ENCODE measurements at places on chromosomes 13 and 19.

GRCh38 chr13:51148223-51148951, 37.3 kb upstream of the C13orf42 start:
- no peak for DNase-seq

- no peak for DNase-seq
Measured at GRCh38 chr13:44125943-44126469, 246.3 kb downstream of the LACC1 start.

GRCh38 chr19:39390451-39390750, 505 bp downstream of the PAF1 start:
- no peak for DNase-seq

DNA sequence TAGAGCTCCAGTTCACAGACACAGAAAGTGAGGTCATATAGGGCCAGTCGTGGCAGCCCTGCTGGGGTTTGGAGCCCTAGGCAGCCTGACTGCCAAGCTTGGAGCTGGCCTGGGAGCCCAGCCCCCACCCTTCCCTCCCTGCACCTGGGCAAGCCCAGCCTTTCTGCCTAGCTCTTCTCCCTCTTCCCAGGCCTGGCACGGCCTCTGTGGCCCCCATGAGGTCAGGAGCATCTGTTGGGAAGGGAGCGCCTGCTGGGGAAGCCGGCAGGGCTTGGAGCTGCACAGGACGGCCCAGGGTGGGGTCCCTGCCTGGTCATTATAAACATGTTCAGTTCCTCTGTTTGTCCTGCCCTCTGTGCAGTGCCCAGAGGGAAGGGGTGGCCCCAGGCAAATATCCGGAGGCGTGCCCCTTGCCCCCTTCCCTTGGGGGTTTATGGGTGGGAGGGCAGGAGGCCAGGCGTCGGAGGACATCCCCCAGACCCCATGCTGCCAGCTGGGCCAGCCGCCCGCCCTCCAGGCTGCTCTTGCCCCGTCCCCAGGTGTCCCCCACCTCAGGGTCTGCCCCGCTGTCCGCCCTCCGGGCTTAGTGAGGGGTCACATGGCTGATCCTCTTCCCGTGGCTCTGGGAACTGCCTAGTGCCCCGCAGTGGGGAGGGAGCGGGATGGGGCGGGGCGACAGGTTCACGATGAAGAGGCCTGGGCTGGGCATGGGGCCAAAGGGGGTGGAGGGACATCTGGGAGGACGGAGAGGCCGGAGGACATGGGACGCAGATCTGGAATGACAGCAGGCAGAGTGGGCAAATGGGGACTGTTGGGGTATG, 30.0 kb upstream of the NCCRP1 start:
- DNase-seq, result peak; percentile 69

DNA sequence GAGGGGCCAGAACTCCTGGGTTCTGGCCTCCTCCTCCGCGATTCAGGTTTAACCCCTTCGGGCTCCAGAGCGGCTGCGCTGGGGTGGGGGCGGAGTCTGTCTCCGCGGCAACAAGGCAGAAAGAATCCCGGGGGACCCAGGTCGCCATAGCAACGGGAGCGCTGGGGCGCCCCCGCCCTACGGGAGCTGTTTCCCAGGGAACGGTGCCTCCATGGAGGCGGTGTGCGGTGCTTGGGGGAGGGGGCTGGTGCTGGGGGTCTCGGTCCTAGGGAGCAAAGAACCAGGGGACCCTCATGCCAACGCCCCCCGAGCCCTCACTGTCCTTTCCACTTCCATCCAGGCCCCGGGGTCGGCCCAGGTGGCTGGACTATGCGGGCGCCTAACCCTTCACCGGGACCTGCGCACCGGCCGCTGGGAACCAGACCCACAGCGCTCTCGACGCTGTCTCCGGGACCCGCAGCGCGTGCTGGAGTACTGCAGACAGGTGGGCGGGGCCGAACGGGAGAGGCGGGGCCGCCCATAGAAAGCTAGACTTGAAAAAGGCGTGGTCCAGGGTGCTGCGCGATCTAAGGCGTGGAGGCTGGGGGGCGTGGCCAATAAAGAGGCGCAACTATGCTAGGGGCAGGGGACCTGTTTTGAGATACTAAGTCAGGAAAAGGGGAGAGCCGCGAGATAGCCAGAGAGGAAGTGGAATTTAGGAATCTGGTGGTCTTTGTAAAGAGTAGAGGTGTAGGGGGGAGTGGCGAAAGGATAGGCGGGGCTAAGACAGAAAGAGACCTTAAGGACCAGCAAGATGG, 1.2 kb downstream of the APLP1 start:
- DNase-seq, result peak; percentile 67

DNA sequence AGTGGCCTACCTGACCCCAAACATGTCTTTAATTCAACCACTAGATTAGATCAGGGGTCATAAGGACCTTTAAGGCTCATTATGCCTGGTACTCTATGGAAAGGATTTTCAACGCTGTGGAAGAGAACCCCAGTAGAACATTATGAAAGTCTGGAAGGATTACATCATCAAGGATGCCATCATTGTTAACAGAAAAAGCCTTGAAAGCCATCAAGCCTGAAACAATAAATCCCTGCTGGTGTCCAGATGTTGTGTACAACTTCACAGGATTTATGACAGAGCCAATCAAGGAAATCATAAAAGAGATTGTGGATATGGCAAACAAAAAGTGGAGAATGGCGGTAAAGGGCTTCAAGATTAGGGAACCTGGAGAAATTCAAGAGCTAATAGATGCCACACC, 59.7 kb downstream of the NAA16 start:
- DNase-seq, result no peak

DNA sequence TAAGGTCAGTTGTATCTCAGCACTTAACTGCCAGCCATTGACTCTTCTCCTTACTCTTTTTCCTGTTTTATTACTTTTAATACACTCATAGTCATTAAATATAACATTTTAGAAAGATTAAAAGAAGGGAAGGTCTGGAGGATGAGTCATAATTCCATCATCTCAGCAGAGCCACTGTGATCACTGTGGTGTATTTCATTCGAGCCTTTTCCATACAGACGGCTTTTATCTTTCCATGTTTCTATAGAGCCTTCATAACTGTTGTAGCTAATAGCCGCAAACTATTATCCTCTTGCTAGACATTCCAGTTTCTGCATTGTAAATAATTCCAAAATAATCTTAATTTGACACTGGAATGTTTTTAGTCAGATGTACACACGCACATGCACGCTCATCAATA, 4.7 kb upstream of the FLT1 start:
- no peak for DNase-seq

Measured in femur (tissue), 1 donor.